ENCODE measurements at places on chromosomes 2 and 18.

- peak; percentile 63 for DNase-seq
These were observed 182.7 kb downstream of the RPIA start for GRCh38 chr2:88874063-88874657.

DNA sequence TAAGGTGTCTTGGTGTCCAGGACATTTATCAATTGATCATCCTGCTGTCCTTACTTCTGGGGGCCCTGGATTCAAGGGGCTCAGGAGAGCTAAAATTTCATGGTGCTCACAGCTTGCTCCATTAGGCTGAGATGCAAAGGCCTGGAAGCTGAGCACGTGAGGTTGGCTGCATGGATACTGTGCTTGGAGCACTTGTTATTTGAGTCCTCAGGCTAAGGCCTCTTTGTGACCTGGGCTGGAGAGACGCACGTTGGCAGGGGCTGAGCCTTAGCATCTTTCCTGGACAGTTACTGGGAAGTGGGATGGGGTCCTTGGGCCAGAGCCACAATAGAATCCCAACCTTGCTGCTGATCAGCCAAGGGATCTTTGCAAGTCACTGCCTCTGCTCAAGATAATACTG lies 151.2 kb upstream of the HS6ST1 start:
- no peak for DNase-seq

GRCh38 chr2:240178564-240178963 lies 38.1 kb upstream of the OTOS start:
- no peak for DNase-seq

DNA sequence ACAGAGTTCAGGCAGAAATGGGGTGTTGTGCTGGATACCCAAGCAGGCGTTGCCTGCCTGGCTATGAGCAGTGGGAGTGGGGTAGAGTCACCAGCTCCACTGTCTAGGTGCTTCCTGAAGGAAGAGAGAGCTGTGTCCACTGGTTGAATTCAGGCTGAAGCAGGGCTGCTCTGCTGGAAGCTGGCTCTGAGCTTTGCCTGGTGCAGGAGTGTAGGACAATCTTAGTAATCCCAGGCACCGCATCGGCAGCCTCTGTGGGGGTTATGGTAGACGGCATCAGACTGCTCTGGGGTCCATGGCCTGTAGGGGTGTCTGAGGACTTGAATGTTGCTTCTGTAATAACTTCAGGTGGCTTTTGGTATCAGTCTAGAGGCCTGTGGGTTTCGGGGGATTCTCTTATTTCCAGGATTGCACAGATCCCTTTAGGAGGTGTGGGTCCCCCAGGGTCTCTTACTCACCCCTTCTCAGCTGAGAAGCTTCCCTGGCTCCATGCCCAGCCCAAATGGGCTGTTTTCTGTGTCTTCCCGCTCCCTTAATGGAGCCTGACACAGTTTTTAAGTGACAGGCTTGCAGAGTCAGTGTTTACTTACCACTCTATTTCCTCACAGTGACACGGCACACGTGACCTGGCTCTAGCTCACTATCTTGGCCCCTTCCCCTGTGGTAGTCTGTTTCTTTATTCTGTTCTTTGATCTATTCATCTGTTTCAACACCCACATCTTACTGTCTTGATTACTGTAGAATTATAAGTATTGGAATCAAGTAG lies 644.3 kb downstream of the CBLN2 start:
- DNase-seq: no peak

DNA sequence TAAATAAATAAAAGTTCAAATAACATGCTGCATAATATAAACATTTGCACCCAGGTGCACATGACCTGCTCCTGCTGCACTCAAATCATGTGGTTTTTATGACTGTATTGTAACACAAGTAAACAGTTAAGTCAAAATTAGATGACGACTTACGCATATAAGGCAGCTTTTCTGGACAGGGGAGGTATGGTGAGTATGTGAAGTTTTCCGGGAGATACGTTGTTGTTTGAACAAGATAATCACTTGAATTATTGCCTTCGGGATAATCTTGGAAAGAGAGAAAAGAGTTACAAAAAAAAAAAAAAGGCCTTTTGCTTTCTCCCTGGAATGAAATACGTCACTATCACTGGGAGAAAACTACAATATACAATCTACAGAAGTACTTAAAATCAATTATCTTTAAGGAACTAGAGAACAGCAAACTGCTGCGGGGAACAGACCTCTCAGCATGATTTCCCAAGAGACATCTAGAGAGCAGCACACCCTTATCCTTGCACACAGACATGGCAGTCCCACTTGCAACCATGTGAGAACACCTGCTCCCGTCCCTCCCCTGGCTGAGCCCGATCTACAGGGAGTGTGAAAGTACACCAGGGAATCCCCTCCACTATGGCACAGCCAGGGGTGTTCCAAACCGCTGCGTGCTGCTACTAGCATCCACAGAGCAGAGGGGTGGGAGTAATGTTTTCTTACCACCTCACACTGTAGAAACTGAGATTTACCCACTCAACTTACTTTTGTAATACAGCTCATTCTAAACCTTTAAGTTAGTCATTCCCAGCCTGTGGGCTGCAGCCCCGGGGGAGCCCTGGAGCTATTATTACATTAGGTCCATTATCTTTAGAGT lies 26.3 kb downstream of the B4GALT6 start:
- no peak for DNase-seq
